Omental fat pad (tissue), 4 donors: ENCODE measurements at places on chromosomes 16 and 17.

DNA sequence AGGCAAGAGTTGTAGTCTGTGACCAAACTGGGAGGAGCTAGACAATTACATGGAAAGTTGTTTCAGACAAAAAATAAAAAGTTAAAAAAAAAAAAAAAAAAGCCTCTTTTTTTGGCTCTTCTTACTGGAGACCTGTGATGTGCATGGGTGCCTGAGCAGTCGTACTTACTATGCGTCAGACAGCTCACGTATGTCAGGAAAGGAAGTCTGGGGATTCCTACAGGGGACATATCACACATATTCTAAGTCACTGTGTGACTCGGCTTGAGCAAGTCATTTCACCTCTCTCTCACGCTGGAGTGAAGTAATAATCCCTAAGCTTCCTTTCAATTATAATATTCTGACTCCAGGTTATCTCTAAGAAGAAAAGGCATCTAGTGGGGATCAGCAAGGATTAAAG, 6.0 kb downstream of the SLFN14 start:
- DNase-seq, result no peak

GRCh38 chr16:31090540-31090939, 1.8 kb upstream of the PRSS53 start:
- DNase-seq, result no peak

- peak; percentile 21 for DNase-seq
These were observed 25.5 kb downstream of the NSMCE1 start for GRCh38 chr16:27242868-27243590.

DNA sequence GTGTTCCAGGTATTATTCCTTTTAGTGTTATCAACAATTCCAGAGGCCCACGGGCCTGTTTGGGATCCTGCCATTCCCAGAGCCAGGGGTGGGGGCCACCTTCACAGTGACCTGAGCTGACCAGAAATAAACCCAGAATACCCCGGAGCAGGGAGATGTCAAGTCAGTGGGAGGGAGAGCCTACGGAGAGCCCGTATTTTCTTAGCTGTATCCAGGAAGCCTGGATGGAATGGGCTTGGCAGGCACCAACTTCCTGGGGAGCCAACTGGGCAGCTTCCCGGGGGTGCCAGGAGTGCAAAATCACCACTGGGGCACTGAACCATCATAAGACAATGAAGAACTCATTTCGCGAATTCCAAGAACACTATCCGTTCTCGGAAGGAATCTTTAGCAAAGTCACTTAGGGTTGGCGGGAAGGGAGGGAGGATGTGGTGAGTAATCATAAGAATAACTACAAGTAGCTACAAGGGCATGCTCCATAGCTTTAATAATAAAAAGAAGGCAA, 13.2 kb upstream of the MRTFB start:
- DNase-seq, result no peak

- no peak for DNase-seq
These were observed 31.4 kb upstream of the ADCY7 start for GRCh38 chr16:50234771-50235556.

DNA sequence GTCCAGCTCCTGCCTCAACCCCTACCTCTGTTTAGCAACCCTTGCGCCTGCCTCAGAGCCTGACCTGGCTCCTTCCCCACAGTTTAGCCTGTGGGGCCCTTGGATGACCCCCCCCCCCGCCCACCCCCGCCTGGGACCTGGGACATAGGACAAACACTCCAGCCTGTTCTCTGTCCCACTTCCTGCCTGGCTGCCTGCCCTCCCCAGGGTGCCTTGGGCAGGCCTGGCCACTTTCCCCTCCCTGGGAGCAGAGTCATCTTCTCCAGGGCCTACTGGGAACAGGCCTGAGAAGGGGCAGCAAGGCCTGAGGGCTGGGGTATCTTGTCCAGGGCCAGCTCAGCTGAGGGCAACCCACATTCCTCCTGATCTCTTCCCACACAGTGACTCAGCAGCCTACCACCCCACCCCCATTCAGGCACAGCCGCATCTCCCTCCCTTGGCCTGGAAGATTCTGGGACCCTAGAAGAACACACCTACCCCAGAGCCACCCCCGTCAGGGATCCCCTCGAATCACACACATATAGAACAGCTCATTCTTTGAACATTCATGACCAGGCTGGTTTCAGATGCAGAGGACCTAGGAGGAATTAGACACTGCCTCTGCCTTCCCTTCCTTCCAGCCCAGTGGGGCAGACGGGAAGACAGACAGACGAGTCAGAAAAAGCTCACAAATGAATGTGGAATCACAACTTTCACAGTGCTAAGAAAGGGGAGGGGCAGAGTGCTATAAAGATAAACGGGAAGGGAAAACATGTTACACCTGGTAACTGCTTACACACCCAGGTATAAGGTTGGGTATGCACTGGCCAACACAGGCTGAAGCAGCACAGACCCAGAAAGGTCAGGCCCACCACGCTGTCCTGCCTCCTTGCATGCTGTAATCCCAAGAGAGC, 6.0 kb downstream of the FHOD1 start:
- DNase-seq, result no peak

DNA sequence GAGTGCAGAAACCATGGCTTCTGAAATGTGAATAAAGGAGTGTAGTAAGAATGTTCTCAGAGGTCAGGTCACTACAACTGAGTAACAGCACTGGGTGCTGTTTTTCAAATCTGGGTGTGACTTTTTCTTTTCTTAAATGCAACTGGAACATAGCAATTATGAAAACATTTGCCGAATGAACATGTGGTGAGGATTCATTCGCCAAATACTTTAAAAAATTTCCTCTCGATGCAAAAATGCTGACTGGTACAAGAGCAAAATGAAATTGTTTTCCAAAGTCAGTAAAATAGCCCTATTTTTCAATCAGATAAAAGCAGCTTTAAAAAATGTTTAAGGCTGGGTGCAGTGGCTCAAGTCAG, 18.6 kb downstream of the ZDHHC7 start:
- no peak for DNase-seq

- peak; percentile 34 for DNase-seq
These were observed 2.9 kb downstream of the C17orf58 start for GRCh38 chr17:67993153-67993997.

DNA sequence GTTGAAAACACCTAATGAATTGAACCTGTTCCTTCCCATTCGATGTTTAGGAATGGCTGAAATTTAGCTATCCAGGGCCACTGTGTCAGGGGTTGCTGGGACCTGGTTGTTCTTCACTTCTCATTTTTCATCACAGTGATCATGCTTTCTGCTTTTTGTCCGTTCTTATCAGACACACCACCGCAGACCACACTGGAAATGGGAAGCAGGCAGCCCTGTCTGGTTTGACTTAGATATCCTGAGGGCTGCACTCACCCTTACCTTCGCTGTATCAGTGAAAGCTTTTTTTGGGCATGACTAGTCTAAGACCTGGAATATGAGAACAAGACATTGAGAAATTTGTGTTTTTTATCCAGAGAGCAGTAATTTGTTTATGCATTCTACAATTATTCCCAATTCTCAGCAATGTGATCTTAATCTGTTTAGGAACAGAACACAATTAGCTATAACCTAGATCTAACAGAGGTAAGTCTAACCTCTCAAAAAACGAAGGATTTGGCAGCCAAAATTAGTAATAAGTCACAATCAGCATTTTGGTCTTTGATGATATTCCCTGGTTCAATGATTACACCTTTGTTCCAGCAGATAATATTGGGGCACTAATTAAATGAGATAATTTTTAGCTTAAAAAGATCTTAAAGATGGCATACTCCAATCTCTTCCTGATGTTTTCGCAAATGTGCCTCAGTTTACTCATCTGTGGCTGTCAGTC, 126.0 kb upstream of the GOT2 start:
- DNase-seq, result no peak

GRCh38 chr17:39676198-39676819, 8.1 kb downstream of the PNMT start:
- no peak for DNase-seq
